GF-D8 (cell line): ENCODE measurements at places on chromosomes 5 and 9.

DNA sequence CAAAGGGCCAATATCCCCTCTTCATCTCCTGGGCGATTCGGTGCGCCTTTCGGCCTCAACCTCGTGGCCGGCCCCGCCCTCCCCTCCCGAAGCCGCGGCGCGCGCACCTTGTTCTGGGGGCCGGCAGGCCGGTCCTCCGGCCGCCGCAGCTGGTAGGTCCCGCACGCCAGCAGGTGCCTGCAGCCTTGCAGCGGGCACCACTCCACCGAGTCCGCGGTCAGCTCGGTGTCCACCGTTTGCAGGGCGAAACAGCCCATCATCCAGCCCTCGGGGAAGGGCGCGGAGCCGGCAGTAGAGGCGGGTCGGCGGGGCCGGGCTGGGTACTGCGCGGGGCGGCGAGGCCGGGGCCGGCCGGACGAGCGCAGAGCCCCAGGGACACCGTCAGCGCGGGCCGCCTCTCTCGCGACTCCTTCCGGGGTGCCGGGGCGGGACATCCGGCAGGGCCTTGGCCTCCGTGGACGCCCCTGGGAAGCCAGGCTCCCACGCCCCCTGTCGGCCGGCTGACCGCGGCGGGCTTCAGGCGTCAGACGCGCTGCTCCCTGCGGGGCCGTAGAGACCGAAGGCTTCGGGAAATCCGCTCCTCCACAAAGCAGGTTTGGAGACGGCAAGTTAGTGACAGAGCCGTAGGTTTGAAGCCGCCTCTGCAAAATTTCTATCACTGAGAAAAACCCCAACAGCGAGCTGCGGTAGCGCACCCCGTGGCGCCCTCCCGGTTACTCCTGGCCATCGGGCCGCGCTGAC lies at the start of gene DPH7:
Gene DPH7, minus strand, starts transcription at position 408 of the 741 bp plus-strand sequence. Its CDS starts 148 bp downstream, at position 260.
- DNase-seq, result peak; percentile 55

GRCh38 chr5:75279321-75279720 lies 42.6 kb upstream of the ANKRD31 start:
- DNase-seq, result no peak

GRCh38 chr5:74587890-74588289 lies 52.6 kb downstream of the ENC1 start:
- no peak for DNase-seq

- no peak for DNase-seq
Observed at GRCh38 chr5:108730617-108731340, 16.9 kb upstream of the FER start.

GRCh38 chr5:170248172-170248930 lies 15.6 kb downstream of the C5orf58 start:
- DNase-seq, result no peak

GRCh38 chr5:40481241-40481640 lies 198.5 kb upstream of the PTGER4 start:
- DNase-seq, result no peak

- no peak for DNase-seq
Observed at GRCh38 chr5:14199902-14200301, 56.8 kb downstream of the TRIO start.

- no peak for DNase-seq
Observed at GRCh38 chr5:82772281-82772680, 304.9 kb downstream of the TMEM167A start.

- DNase-seq, result no peak
Observed at GRCh38 chr5:25955337-25955736, 1083.0 kb downstream of the CDH9 start.

- no peak for DNase-seq
Observed at GRCh38 chr5:137667341-137667740, 68.5 kb downstream of the KLHL3 start.

GRCh38 chr5:52673495-52673894 lies 114.2 kb upstream of the ITGA1 start:
- DNase-seq, result no peak

- DNase-seq, result no peak
Observed at GRCh38 chr5:16784843-16785791, 151.0 kb downstream of the MYO10 start.

- DNase-seq, result no peak
Observed at GRCh38 chr9:37528652-37529471, 43.1 kb downstream of the POLR1E start.

DNA sequence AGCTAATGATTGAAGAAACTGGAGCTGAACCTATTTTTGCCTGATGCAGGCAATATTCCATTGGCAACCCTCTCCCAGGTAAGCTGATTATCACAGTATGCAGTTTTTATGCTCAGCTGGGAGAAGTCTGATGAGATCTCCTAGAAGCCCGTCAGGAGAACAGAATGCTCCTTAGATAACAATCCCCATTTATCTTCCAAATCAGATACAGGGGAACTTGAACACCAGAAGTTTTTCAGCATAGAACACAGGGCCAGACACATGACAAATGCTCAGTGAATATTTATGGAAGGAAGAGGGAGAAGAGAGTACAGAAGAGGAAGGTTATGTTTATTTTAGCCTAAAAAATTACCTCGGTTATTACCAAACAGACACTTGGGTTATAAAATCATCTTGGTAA lies 37.9 kb downstream of the CFAP90 start:
- DNase-seq, result no peak

GRCh38 chr9:97367729-97368128 lies 44.2 kb upstream of the TDRD7 start:
- no peak for DNase-seq

DNA sequence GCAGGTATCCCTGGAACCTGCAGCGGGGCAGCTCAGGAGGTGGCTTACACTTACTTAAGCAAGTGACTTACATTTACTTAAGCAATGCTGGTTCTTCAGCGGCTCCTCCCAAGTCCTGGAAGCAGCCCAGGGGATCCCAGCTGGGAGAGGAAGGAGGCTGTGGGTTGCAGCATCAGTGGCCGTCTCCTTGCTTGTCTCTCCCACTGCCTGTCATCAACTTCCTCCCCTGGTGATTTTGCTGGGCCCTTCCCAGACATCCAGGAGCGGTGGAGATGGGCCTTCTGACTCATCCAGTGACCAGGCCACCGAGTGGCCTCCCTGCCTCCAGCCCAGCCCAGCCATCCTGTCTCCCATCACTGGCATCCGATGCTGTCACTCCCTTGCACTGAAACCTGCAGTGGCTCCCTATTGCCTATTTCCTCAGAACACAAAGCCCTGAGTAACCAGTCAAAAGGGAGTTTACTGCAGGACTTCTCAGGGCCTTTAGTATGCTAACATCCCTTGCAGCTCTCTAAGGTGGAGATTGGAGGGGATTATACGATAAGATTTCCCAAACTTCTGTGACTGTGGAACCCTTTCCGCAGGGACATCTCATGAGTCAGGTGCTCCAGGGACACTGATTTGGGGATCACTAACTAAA lies 155.9 kb upstream of the PHYKPL start:
- no peak for DNase-seq

- no peak for DNase-seq
Observed at GRCh38 chr5:2259494-2260107, 376.9 kb upstream of the IRX4 start.

GRCh38 chr9:5587024-5587423 lies 41.9 kb upstream of the RIC1 start:
- no peak for DNase-seq

GRCh38 chr9:123387686-123388085 lies 31.7 kb downstream of the CRB2 start:
- DNase-seq, result peak; percentile 60

GRCh38 chr9:3508521-3509291 lies 17.1 kb downstream of the RFX3 start:
- peak; percentile 59 for DNase-seq

- DNase-seq, result no peak
Observed at GRCh38 chr9:16048129-16048528, 495.3 kb downstream of the CCDC171 start.

DNA sequence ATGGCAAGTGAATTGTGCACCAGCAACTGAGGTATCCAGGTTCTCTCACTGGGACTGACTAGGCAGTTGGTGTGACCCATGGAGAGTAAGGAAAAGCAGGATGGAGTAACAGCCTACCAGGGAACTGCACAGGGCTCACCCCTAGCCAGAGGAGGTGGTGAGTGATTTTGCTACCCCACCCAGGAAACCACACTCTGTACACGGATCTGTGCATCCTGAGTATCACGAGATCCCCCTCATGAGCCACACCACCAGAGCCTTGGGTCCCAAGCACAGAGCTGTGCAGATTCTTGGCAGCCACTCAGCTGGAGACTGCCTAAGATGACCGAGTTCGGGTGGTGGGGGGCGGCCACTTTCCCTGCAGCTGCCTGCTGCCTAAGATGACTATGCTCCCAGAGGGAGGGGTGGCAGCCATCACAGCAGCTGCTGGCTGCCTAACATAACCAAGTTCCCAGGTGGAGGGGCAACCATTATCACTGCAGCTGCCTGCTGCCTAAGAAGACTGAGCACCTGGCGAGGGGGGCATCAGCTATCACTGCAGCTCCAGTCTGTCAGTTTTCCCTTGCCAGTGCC lies 48.4 kb upstream of the EFNA5 start:
- DNase-seq, result no peak

DNA sequence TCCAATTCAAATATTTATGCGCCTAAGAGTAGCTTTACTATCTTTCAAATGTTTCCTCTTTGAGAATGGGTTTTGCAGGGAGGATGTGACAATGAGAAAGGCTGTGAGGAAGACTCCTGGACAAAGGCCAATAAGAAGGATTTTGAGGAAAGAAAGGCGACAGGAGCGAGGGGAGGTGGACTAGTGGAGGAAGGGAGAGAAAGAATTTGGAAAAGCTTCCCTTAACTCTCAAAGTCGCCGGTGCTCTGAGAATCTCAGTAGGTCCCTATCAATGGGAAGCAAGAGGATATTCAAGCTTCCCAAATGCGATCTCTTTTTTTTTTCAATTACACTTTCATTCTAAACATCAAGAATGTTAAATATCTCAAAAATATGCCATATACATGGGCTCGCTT lies 2.8 kb upstream of the CDC20B start:
- no peak for DNase-seq

DNA sequence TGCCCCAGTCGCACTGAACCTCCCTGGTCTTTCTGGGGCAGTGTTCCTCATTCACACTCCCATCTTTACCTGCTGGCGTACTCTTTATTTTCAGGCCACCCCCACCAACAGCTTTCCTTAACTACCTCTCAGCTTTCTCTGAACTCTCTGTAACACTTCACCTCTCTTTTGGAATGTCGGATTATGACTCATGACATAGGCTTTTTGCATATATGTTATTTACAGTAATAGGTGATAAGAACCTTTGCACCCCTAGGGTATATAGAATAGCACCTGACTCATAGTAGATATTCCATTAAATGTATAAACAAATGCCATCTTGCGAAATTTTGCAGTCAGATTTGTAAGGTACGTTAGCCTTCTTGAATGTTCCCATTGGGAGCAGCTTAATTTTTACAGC lies 52.9 kb upstream of the MIER3 start:
- no peak for DNase-seq

- DNase-seq, result no peak
Observed at GRCh38 chr5:36637101-36637500, 30.7 kb downstream of the SLC1A3 start.

DNA sequence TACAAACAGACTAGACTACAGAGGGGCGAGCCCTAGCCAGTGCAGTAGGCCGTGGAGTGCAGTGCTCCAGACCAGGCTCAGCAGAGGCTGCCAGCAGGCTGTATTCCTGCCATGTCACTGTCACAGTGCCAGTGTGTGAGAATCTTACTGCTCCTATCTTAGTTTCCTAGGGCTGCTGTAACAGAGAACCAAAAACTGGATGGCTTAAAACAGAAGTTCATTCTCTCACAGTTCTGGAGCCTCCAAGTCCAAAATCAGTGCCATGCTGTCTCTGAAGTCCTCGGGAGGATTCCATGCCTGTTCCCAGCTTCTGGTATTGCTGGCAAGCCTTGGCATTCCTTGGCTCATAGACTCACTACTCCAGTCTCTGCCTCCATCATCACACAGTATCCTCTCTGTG lies 75.0 kb upstream of the SAP30L start:
- DNase-seq, result no peak

- DNase-seq, result no peak
Observed at GRCh38 chr9:20582150-20582549, 40.1 kb downstream of the MLLT3 start.

GRCh38 chr5:40479939-40480338 lies 199.8 kb upstream of the PTGER4 start:
- DNase-seq, result no peak

DNA sequence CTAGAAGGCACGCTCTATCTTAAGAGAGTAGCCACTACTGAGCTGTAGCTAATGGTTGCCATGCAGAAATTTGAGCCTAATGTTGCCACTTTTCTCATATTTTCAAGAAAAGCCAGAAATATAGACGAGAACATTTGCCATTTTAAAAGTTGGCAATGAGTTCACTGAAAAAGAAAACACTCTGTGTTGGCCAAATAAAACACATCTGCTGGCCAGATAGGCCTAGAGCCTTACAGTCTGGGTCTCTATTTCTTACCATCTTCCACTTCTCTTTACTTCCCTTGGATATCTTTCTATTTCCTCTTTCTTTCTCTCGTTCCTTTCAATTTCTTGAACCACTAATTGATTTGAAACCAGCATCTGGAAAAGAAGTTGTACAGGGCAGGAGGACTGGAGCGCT lies 36.6 kb upstream of the VCAN start:
- DNase-seq, result no peak

DNA sequence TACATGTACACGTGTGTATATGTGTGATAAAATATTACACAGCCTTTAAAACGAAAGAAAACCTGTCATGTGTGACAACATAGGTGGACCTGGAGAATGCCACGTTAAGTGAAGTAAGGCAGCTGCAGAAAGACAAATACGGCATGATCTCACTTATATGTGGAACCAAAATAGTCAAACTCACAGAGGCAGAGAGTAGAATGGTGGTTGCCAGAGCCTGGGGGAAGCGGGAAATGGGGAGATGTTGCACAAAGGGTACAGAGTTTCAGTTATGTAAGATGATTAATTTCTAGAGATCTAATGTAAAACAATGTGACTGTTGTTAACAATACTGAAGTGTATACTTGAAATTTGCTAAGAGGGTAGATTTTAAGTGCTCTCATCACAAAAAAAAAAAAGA lies 34.8 kb downstream of the ADAMTS12 start:
- DNase-seq, result no peak

GRCh38 chr5:161400583-161400982 lies 145.9 kb downstream of the GABRB2 start:
- DNase-seq, result no peak

DNA sequence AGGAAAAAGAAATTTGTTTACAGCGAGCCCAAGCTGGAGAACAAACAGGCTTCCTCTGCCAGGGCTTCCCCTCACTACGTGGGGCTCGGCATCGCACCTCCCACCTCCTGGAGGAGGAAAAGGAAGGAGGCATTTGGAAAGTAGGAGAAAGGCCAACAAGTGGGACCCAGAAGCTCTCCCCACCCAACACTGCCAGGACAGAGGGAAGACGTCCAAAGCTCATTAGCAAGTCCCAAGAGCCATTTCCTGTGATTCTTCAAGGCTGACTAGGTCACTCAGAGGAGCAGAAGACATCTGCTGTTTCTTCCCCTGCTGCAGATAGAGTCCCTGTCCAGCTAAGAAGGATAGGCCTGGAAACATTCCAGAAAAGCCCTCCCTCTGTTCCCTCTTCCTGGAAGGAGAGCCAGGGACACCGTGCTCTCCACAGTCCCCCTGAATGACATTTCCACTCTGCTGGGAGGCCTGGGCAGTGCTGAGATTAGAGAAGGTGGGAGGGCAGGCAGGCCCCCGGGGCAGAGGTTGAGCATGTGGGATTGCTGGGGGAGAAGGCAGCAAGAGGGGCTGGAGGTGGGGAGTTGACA lies 57.0 kb upstream of the NEURL1B start:
- no peak for DNase-seq
